ENCODE measurements at places on chromosomes 16 and 17.

DNA sequence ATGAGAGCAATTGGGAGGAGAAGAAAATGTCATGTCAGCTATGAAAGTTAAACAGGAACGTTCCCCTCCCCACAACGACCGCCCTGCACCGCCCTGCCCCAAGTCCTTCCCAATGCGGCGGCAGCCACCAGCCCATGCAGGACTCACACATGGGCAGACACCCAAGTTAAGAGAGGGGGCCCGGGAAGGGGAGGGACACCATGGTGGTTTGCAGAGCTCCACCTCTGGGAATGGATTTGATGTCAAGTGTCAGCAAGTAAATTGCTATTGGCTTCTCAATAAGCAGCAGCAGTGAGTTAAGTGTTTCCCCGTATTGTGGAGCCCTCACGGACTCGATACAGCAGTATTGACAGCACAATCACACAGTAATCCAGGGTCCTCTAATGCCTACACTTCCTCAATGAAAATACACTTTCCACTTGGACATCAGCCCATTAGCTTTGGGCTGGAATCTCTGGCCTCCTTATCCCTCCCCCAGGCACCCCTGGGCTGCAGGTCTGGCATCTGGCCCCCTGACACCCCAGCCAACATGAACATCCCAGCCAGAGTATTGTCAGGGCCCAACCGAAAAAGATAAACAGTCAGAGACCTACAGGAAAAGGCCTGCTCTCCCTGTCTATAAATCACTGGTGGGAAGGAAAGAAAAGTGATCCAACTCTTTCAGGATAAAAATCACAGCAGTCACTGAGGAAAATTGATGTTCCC is 22.6 kb downstream of the ZFHX3 start:
- no peak for DNase-seq

DNA sequence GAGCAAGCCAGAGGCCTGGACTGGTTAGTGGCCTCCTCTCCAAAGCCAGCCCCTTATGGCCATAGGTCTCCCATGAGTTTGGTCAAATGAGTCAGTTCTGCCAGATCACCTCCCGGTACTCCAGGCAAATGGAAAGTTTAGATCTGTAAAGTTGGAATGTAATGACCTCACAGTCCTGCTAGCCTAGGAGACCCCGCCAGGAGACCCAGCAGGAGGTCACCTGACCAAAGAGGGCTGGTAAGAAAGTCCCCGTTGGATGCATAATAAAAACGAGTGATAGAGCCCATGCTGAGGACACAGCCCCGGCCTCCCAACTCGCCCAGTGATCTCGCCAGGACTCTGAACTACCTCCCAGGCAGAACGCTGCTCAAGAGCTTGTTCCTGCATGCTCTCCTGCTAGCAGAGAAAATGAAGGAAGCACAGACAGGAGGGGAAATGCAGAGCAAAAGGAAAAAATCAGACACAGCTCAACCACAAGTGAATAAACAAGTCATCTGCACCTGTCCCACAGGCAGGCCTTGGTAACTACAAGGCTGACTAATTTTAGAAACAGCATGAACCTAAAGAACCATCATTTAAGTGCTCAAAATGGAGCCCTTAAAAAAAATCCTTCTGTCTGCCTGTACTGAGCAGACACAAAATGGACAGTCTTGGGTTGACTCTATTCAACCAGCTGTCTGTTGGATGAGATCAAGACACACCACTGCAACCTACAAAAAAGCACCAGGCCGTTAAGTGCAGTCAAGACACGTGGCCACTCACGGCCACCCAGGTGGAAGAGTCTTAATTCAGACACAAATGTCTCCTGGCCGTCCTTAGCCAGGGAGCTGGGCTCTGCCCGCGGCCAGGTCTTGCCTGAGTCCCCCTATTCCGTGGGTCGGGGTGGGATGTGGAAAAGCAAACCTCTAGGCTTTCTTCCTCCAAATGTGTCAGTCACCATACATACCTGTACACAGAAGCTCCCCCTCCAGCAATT is 9.2 kb downstream of the CDIP1 start:
- no peak for DNase-seq

DNA sequence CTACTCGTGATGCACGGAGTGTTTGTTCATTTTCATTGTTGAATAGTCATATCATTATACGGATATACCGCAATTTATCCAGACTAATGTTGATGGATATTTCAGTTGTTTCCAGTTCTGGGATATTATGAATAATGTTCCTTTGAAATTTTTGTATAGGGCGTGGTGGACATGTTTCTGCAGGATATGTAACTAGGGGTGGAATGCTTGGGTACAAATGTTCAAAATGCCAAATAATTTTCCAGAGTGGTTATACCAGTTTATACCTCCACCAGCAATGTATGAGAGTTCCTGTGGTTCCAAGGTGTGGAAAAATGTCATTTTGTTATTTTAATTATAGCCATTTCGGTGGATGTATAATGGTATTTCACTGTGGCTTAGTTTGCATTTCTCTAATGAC is 53.6 kb downstream of the NUP88 start:
- DNase-seq = no peak

DNA sequence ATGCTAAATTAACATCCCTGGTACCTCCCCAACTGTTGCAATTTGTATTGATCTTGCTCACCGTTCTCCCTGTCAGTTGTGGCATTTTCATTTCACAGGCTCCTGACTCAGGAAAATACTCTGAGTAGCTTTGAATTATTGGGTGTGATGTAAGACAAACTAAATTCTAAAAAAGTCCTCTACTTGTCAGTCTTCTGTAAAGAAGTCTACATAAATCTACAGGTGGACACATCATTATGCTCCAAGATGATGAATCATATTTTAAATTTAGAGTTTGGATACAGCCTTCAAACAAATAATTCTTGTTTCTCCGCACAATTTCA is 47.2 kb downstream of the MARCHF10 start:
- DNase-seq = no peak

DNA sequence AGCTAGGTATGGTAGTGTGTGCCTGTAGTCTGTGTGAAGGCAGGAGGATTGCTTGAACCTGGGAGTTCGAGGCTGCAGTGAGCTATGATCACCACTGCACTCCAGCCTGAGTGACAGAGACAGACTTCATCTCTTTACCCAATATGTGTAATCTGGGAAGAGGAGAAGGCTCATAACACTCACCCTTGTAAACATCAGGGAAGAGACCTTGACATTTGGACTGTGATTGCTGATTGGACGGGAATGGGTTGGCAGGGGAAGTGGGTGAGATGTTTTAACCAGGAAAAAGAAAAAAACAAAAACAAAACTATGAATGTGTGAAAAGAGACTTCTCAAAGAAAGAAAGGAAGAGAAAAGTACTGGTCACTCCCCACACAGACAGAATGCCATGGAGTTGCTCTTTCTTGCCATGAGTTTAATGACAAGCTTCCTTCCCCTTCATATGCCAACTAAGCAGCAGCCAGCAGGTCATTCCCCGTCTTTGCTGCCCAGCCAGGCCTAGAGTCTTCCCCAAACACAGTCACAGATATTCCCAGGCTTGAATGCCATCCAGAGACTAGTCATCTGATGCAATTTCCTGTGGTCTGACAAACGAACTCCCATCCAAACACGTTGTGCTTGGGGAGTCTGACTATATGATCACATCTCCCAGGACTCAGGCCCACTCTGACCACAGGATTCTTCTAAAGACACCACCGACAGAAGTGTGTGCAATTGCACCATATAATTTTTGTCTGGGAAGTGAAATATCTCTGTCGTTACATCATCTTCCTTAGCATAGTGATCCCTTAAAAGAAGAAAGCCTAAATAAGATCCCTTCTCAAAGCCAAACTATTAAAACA is 3.6 kb upstream of the XAF1 start:
- DNase-seq = peak; percentile 81

DNA sequence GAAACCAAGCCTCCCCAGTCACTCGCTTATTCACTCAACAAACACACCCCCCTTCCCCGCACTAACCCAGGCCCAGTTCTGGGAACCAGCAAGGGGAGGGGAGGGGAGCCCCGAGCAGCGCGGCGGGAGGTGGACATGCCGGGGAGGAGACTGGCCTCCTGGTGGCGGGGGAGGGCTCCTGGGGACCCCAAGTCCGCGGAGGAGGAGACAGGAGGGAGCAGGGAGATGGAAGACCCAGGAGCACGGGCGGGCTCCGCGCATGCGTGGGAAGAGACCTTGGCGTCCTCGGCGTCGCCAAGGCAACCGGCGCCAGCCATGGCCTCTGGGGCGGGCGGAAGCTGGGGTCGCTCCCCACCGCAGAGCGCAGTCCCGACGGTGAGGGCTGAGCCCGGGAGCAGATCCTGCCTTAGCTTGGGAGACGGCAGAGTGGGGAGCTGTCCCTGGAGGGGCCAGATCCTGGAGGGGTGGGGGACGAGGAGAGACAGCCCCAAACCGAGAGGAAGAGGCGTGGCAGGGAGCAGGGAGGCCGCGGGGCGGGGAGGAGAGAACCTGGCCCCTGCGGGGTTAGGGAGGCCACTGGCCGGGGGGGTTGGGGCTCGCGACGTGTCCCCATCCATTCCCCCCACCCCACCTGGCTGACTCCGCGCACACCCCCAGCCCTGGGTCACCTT is at the start of gene PRR29:
PRR29 (plus strand) TSS at position 302 of the 671 bp plus-strand sequence; CDS start at position 316, 14 bp downstream.
- DNase-seq = peak; percentile 63

GRCh38 chr16:56225017-56225742 is 33.9 kb downstream of the GNAO1 start:
- no peak for DNase-seq

DNA sequence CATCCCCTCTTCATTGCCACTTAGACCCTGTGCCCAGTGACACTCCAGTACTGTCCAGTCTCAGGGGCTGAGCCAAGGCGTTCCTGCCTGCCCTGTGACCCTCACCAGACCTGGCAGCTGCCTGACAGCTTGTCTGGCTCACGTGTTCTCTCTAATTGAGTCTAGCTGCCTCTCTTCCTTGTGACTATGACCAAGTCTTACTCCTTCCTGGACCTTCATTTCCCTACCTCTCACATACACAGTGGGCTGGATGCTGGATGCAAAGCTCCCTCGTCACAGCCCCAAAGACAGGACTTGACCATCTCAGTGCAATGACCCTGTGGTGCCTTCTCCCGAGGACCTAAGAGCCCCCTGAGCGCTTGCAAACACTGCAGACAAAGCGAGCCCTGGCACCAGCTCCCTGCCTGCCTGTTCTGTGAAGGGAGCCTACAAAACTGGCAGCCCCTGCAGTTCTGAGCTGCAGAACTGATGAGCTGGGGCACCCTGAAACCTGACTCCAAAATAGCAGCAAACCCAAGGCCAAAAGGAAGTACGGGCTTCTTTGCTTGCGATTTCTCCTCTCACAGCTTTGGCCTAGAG is 1.7 kb downstream of the DEXI start:
- no peak for DNase-seq

GRCh38 chr16:14464192-14464591 is 165.9 kb downstream of the PARN start:
- DNase-seq = no peak

DNA sequence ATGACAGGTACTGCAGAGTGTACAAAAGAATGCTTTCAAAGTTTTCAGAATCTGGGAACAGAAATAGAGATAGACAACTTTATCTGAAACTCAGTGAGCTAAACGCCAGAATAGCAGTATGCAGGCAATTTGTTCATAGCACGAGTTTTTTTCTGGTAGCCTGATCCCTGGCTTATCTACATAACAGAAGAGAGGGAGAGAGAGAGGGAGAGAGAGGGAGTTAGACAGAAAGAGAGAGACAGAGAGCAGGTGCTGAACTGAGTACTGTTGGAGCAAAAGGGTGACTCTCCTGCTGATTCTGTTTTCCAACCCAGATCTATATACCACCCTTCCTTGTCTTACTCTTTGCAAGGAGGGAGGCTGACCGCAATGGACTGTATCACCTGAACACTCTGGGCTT is 388.0 kb upstream of the CA10 start:
- no peak for DNase-seq

- no peak for DNase-seq
Measured at GRCh38 chr17:36632916-36633771, 31.8 kb downstream of the MRM1 start.

DNA sequence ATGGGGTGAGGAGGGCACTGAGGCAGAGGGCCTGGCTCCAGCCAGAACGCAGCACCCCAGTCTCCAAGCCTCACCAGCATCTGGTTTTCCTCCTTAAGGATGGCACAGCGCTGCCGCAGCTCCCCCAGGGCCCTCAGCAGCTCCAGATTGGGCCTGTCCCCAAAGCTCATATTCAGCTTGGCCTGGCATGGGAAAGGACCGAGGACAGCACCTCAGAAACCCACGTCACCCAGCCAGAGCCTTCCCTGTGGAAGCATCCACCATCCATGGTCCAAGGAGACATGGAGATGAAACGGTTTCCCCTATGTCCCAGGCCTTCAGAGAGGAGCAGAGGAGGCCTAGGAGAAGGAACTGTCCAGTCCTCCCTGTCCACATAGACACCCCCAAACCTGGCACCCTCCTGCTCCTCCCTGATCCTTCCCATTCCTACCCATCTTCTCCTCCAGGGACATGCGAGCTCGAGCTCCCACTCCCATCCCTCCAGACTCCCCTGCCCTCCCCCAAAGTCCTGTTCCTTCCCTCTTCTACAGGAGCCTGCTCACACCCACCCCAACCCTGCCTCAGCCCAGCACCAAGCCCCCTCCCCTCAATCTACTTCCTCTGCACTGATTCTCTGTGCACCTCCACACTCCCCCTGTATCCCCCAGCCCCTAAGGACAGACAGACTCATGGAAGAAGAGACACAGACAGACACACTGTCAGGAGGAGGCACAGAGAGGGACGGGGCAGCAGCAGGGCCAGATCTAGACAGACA is 1.8 kb downstream of the TSPOAP1 start:
- no peak for DNase-seq

DNA sequence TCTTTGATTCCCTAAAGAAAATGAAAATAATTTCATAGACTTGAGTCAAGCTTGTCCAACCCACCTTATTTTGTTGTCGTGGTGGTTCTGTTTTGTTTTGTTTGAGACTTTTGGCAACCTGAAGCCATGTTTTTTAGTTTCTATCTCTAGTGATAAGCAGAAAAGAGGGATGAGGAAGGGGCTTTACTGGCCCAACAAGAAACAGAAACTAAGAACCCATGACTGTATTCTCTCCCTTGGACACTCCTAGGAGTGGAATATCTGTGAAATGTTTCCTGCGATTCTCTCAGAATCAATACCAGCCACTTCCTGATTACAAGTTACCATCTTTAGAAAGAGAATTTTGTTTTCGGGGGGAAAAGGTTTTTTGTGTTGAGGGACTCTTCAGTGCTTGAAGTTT is 207.5 kb downstream of the PRKCA start:
- DNase-seq = no peak

DNA sequence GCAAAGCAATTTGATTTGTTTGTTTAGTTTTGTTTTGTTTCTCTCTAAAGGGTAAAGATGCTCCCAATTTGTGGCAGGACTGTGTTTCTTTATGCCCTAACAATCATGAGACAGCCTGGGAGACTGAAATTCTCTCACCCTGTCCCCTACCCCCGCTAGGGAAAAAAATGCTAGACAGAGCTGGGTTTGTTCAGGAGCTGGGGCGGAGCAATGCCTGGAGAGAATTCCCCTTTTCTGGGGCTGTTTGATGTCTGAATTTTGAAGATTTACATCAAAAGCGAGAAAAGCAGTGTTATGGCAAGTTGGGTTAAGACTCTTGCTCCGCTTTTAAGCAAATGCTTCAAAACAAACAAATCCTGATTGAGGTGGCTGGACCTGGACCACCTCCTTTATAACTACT is 8.4 kb downstream of the MAF start:
- DNase-seq = no peak

All from tibial artery (tissue), 4 donors.